ENCODE measurements at places on chromosomes 13 and 19. TPM values are rescaled to one million over a fixed set of nuclear protein-coding genes. Genes with fewer than 3 reads are reported as not detected.

GRCh38 chr13:33524086-33524485, 238.5 kb upstream of the STARD13 start:
- H3K4me3 ChIP-seq: no peak overlapping the region
- DNase-seq: no peak
- H3K27me3 ChIP-seq: no peaks in the 10 kb centered on the region

- H3K27me3 ChIP-seq: no peaks in the 10 kb centered on the region
- H3K27ac ChIP-seq: peak overlapping the region; percentile 3
- peaks cover 38% of the 10 kb centered on the region for H3K4me1 ChIP-seq
- no peak overlapping the region for H3K4me3 ChIP-seq
These were observed 41.6 kb downstream of the COL4A1 start for GRCh38 chr13:110265341-110265681.

- H3K4me3 ChIP-seq: no peak overlapping the region
- H3K36me3 ChIP-seq: no peaks in the 10 kb centered on the region
- no peaks in the 10 kb centered on the region for H3K27me3 ChIP-seq
These were observed 69.1 kb upstream of the SLC7A1 start for GRCh38 chr13:29664591-29664990.

GRCh38 chr13:26026211-26026610, 25.6 kb downstream of the SHISA2 start:
- H3K4me3 ChIP-seq: no peak overlapping the region
- no peak for DNase-seq
- H3K27ac ChIP-seq: no peak overlapping the region
- peaks cover 17% of the 10 kb centered on the region for H3K4me1 ChIP-seq
- no peaks in the 10 kb centered on the region for H3K27me3 ChIP-seq
- H3K36me3 ChIP-seq: no peaks in the 10 kb centered on the region

DNA sequence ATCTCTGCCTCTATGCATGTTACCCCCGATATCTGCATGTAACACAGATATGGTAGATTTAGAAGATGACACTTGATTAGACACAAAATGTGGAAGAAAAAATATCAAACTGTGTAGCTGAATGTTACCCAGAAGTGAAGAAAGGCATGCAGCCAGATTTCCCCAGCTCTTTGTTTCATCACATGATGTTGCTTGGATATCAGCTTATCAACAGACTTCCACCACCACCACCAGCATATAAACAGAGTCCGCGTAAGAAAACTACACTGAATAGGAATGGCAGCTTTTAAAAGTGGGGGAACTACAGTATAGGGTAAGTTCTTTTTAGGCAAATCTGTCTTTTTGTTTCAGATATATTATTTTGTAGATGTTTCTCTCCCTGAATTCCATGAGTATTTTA, at the start of gene FAM216B:
Gene FAM216B (plus strand): TSS at position 233 of the 400 bp plus-strand sequence. CDS start 2,484 bp downstream, outside the sequence.
- H3K27ac ChIP-seq: no peak within 1 kb of the TSS
- DNase-seq: no peak
- no peak within 1 kb of the TSS for H3K4me3 ChIP-seq
- no peaks in the 10 kb centered on the region for H3K27me3 ChIP-seq
- peaks cover 6% of the 10 kb centered on the region for H3K4me1 ChIP-seq

ZNF540 gene
- total RNA-seq: not detected
